Fibroblast of lung (primary cell): ENCODE measurements at places on chromosomes 3 and 15.
A peak's percentile ranks its signal among the peaks of the same experiment; 100 is the strongest.

DNA sequence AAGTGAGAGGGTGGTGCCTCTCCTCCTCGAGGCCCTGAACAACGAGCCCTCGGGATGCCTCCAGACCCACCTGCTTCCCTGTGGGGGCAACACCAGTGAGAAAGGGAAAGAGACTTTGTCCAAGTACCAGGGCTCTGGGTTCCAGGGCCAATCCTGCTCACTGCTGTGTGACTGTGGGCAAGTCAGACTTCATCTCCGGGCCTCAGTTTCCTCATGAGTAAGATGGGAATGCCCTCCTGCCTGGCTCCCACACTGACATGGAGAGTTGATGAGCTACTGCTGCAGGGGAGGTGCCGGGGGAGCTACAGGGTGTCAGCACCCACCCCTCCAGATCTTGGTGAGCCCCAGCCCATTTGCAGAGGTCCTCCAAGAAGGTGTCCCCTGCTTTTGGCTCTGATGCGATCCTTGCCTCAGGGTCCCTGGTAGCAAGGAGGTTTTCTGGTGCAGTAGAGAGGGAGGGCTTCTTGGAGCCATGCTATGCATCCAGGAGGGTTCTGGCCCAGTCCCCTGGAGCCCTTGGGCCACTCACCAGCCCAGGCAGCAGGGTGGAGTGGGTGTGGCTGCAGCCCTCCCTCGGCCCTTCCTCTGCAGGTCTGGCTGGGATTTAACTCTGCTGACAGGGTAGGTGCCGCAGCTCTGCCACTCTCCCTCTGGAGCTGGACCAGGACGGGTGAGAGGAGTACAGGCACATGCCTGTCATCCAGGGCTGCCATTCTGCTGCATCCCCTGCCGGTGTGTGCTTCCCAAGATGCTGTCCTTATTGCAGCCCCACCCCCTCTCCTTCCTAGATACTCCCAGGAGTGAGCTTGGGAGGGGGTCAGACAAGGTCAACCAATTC, 26.9 kb downstream of the LOXL1 start:
- H3K4me3 ChIP-seq = no peak overlapping the region
- peaks cover 40% of the 10 kb centered on the region for H3K4me1 ChIP-seq
- no peak overlapping the region for H3K27ac ChIP-seq
- peaks cover 30% of the 10 kb centered on the region for H3K36me3 ChIP-seq

DNA sequence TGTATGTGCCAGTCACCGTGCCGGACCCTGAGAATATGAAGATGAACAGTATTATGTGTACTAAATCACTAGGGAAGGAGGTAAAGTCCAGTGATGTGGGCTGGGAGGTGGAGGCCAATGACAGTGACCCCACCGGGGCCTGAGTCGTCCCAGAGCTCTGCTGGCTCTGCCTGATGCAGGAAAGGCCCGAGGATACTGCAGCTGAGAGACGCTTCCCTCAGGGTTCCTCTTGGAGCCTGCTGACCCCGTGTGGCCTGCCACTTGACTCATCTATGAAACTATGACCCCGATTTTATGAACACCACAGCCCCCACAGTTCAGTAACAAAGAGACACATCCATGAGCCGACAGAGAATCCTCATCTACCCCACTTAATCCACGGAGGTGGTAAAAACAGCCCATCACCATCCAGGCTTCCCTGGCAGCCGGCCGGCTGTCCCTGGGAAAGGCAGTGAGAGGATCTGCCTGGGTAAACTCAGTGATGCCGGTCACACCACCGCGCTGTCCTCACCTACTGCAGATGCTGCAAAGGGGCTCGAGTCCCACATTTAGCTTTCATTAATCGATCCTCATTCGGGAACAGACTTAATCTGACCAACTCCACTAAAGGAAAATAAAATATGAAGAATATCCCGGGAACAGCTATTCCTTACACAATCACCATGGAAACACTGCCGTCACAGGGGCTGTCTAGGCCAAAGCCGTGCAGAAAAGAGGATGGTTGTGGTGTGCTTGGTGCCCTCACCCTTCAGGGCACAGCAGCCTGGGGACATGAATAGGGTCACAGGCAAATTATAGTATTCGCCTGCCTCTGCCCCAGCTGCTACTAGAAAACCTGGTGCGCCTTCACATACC, 82.9 kb downstream of the ARRDC4 start:
- no peak overlapping the region for H3K4me3 ChIP-seq
- H3K27ac ChIP-seq = no peak overlapping the region
- H3K27me3 ChIP-seq = no peaks in the 10 kb centered on the region
- no peak for DNase-seq

DNA sequence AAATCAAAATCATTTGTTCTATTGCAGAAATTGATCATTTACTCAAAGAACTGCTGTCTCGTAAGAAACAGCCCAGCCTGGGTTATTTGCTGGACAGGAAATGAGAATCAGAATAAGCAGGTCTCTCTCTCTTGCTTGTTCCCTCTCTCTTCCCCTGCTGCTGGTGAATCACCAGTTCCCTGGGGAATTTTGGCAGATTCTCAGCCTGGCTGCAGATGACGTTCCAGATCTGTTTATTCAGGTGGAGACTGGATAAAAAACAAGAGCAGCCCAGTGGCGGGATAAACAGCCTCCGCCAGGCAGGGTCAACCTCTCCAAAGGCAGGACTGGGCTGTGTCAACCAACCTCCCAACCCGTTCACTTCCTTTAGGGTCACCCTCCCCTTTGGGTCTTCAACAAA, 72.1 kb downstream of the LRIG1 start:
- H3K27ac ChIP-seq = peak overlapping the region; percentile 86
- peaks cover 30% of the 10 kb centered on the region for H3K4me1 ChIP-seq
- no peak overlapping the region for H3K4me3 ChIP-seq

- no peaks in the 10 kb centered on the region for H3K27me3 ChIP-seq
- no peak overlapping the region for H3K27ac ChIP-seq
- H3K4me3 ChIP-seq = no peak overlapping the region
- DNase-seq = no peak
Measured at GRCh38 chr15:29621616-29622015, 200.7 kb downstream of the TJP1 start.

DNA sequence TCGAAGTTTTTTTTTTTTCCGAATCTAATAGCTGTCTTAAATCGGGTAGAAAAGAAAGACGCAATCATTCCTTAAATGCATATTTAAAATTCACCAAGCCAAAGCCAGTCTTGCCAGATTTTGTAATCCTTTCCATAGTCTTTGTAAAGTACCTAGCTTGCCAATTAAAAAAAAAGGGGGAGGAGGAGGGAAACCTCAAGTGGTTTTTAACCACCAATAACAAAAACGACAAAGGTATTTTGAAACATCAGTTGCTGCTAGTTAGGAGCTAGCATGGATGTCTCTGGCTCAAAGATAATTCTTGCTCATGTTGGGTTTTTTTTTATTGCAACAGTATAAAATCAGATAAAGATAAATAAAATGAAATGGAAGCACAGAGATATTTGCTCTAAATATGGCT, 187.9 kb downstream of the MECOM start:
- H3K27me3 ChIP-seq = no peaks in the 10 kb centered on the region
- no peak for DNase-seq
- H3K4me1 ChIP-seq = no peaks in the 10 kb centered on the region
- H3K27ac ChIP-seq = no peak overlapping the region
- no peak overlapping the region for H3K4me3 ChIP-seq
